ENCODE measurements at places on chromosomes 1 and 21. TPM values are rescaled to one million over a fixed set of nuclear protein-coding genes. Genes with fewer than 3 reads are reported as not detected.

DNA sequence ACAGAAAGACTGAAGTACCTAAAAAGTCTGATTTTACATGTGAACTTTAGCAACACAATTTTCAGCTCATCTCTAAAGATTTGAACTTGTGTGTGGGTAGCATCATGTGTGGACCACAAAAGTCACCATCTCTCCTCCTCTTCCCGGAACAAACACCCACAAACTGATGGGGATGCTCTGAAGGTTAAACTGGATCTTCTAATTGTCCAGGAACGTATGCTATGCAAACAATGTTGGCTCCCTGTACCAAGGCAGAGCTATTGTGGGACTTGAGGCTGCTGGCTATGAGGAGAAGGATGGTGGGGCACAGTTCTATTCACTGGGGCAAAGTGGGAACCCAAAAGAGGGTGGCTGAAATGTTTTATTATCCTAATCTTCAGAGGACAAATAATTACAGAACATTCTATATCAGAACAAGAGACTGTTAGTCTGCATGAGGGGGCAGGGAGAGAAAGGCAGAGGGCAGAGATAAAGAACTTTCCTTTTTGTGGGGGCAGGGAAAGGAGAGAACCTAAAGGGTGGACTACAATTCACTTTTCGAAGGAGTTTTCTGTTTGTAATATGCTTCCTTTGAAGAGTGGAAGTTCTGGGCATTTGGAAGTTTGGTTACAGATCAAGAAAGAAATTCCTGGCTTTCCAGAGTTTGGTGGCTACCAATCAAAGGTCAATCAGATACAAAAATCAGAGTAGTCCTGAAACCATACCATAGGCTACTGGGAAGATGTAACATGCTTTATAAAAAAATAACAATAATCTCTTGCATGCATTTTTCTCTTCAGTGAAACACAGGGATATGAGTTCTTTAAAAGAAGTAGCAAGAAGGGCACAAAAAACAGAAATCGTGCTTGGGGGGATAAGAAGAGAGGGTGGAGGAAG lies 62.9 kb downstream of the GADD45A start:
- DNase-seq: no peak

GRCh38 chr21:34909492-34910292 lies 139.4 kb downstream of the RUNX1 start:
- DNase-seq: no peak

DNA sequence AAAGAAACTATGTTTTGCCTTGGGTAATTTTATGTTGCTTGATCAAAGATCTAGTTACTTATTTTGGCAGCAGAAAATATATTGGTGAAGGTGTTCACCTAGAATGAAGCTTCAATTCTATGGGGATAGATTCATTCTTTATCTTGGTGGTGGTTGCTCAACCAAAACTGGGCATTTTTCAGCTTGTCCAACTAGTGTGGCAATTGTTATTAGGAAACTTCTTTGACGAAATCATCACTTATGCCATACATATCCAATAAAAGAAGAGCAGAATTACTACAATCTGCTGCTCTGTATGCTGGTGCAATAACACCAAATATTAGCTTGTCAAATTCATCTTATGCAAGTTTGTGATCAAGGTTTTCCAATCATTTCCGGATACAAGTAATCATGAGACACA lies 26.8 kb upstream of the TMPRSS15 start:
- DNase-seq: no peak

DNA sequence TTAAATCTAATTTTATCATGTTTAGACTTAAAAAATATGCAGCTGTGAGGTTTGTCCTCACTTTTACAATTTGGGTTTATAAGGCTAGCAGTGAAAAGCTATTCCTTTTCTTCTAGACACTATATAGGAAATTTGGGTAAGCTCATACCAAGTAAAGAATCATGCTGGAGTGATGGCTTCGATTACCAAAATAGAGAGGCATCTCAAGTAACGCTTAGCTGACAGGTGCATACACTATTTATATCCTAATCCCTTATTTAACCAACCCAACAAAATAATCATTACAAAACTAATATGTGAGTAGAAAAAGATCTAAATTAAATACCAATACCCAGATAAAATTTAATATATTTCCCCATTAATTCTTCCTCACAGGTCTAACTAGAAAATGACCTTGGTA lies 193.2 kb downstream of the LHX8 start:
- no peak for DNase-seq

C1orf105 gene
- total RNA-seq: not detected

ACKR1 gene
- total RNA-seq: 0.15 TPM

PGLYRP3 gene
- total RNA-seq: not detected

TMEM222 gene
- total RNA-seq: 43.1 TPM

Measured in endothelial cell of umbilical vein (primary cell).